ENCODE measurements at places on chromosomes 13 and 19.

- DNase-seq = peak; percentile 71
Measured at GRCh38 chr19:19540715-19541515, 2.9 kb downstream of the CILP2 start.

DNA sequence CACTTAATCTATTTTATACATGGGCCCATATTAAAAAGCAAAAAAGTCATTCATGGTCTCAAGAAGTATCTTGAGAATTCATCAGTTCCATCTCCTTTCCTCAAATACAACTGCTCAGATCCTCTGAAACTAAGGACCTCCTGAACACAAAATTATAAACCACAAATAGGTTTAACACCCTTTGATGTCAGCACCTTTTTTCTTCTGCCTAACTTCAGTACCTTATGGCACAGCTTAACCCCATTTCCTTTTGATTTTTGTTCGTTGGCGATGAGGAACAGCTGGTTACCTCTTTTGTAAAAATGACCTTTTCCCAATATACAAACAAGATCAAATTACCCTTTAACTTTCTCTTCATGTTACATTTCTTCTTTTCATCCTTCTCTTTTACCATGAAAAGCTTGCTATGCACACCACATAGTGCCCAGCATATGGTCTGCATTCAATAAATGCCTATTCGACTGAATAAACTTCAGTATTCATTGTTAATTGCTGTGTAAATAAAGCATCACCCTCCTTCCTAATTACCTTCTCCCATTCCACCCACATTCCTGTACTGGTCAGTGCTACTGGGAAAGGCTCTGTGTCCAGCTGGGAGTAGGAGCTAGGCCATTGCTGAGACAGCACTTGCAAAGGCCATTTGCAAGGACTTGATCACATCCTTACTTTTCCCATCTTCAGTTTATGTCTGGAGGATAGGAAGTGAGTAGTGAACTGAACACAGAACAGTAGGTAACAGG is 317.9 kb downstream of the SHISA2 start:
- DNase-seq = no peak

DNA sequence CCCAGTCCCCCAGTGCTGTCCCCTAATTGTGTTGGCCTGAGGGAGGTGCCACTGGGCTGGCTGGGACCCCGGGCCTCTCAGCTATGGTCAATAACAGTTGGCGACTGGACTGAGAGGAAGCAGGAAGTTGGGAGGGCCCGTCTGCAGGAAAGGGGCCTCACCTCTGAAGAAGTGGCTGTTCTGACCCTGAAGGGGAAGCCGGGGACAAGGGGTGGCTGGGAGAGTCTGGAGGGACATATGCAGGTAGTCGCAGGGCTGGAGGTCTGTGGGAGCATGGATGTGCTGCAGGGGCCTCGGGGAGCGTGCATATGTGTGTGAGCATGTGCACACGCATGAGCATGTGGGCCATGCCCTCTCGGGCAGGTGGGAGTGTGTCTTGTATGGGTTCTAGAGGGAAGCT is 5.9 kb downstream of the PKN1 start:
- DNase-seq = no peak

DNA sequence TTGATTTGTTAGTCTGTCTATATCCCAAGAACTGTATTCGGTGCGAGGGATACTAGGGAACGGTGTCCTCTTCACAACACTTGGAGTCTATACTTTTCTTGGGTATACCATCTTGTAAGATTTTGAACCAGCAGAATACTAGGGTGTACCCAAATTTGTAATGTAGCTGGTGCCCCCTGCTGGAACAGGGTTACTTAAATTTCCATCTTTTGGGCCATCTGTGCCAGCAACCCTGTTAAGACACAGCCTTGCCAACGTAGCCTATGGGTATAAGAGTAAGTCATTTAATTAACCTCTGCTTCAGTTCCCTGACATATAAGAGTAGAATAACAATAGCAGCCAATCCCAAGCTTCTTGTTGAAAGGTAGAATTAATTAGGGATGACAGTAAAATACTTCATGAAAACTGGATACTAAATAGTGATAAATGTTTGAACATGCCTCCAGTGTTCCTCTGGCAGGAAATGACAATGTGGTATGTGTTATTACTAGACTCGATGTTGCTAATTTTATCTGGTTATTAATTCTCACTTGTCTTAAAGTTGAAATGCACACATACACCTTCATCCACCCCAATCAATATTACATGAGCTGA is 607.6 kb downstream of the FGF9 start:
- peak; percentile 68 for DNase-seq

GRCh38 chr19:36163813-36164212 is 11.6 kb upstream of the COX7A1 start:
- DNase-seq = no peak

- DNase-seq = no peak
Measured at GRCh38 chr19:49701271-49701786, 10.4 kb downstream of the CPT1C start.

Data from T-cell (primary cell).